ENCODE measurements at places on chromosomes 11 and 22.

- no peaks in the 10 kb centered on the region for H3K36me3 ChIP-seq
- no peak overlapping the region for H3K4me3 ChIP-seq
- peaks cover 8% of the 10 kb centered on the region for H3K4me1 ChIP-seq
- no peak for DNase-seq
- H3K27me3 ChIP-seq = no peaks in the 10 kb centered on the region
Observed at GRCh38 chr11:86390487-86390886, 15.8 kb downstream of the CCDC81 start.

GRCh38 chr22:46425016-46425415 lies 89.5 kb downstream of the TRMU start:
- H3K36me3 ChIP-seq = no peaks in the 10 kb centered on the region
- H3K27ac ChIP-seq = no peak overlapping the region
- no peaks in the 10 kb centered on the region for H3K4me1 ChIP-seq
- no peak for DNase-seq
- no peaks in the 10 kb centered on the region for H3K27me3 ChIP-seq
- H3K4me3 ChIP-seq = no peak overlapping the region

DNA sequence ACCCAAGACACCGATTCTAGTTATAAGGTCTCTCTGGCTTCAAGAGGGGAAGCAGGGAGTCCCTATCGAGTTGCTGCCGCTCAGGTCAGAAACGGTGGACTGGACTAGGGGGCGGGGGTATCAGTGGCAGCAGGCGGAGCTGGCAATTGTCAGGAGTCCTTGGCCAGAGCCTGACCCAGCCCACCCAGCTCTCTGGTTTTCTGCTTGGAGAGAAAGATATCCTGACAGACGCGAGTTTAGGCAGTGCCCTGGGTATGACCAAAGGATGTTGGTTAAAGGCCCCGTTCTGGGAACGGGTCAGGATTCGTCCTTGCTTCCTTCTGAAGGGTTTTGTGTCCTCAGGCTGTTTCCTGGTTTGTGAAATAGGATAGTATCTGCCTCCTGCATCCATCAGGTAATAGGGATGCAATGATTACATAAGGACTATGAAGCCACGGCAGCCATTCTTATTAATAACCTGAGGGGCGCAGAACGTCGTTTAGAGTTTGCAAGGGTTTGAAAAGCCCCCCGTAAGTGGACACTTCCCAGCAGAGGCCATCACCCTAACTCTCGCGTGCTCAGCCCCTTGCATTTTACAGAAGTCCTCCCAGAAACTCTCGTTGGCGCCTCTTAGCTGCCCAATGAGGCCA lies 700 bp upstream of the DEPDC5 start:
- peaks cover 43% of the 10 kb centered on the region for H3K4me1 ChIP-seq
- no peaks in the 10 kb centered on the region for H3K27me3 ChIP-seq
- H3K36me3 ChIP-seq = no peaks in the 10 kb centered on the region
- H3K27ac ChIP-seq = peak overlapping the region; percentile 97
- DNase-seq = no peak

GRCh38 chr11:35943713-35944502 lies at the start of gene LDLRAD3:
Gene LDLRAD3 (plus strand): TSS chr11:35944062. CDS start chr11:35944099, 37 bp downstream.
- peak; percentile 13 for DNase-seq
- peak within 1 kb of the TSS; percentile 79 for H3K4me3 ChIP-seq
- no peaks in the 10 kb centered on the region for H3K27me3 ChIP-seq

- H3K4me3 ChIP-seq = no peak overlapping the region
- H3K27me3 ChIP-seq = no peaks in the 10 kb centered on the region
- H3K4me1 ChIP-seq = peaks cover 26% of the 10 kb centered on the region
- no peak for DNase-seq
- H3K36me3 ChIP-seq = peaks cover 2% of the 10 kb centered on the region
Observed at GRCh38 chr22:42863349-42863961, 6.4 kb upstream of the ARFGAP3 start.

DNA sequence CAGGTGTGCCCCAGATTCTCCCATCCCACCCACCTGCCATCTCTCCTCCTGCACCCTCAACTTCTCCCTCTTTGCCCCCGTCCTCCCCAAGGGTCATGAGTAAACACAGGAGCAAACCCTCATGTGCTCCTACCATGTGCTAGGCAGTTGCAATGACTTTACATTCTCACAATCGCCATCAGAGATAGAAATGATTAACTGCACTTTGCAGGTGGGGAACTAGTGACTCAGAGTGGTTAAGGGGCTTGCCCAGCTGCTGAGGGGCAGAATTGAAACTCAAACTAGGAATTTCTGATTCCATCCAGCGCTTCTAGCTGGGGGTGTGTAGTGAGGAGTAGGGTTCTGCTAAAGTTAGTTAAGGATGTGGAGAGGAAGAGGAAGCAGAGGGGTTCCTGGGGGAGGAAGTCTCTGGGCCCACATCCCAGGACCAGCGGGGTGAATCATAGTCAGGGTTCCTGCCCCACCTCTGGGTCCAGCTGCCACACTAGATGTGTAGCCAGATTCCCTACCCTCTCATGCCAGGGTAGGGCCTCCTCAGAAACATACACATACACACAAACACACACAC lies 16.0 kb upstream of the PRG2 start:
- H3K4me1 ChIP-seq = no peaks in the 10 kb centered on the region
- H3K36me3 ChIP-seq = peaks cover 40% of the 10 kb centered on the region
- DNase-seq = no peak
- no peak overlapping the region for H3K4me3 ChIP-seq

GRCh38 chr11:133911171-133911570 lies 45.6 kb downstream of the IGSF9B start:
- H3K4me3 ChIP-seq = no peak overlapping the region
- H3K4me1 ChIP-seq = no peaks in the 10 kb centered on the region
- H3K27me3 ChIP-seq = no peaks in the 10 kb centered on the region
- no peak overlapping the region for H3K27ac ChIP-seq

GRCh38 chr11:19185036-19185435 lies 16.7 kb downstream of the CSRP3 start:
- no peak overlapping the region for H3K4me3 ChIP-seq
- no peaks in the 10 kb centered on the region for H3K36me3 ChIP-seq
- H3K4me1 ChIP-seq = no peaks in the 10 kb centered on the region

GRCh38 chr11:75955443-75955842 lies 140.4 kb downstream of the UVRAG start:
- no peaks in the 10 kb centered on the region for H3K27me3 ChIP-seq
- peaks cover 11% of the 10 kb centered on the region for H3K4me1 ChIP-seq
- no peak for DNase-seq
- H3K36me3 ChIP-seq = no peaks in the 10 kb centered on the region
- no peak overlapping the region for H3K4me3 ChIP-seq
